ENCODE measurements at places on chromosomes 16 and 17.

- DNase-seq, result peak; percentile 20
Measured at GRCh38 chr16:21083729-21084268, 66.8 kb downstream of the DNAH3 start.

DNA sequence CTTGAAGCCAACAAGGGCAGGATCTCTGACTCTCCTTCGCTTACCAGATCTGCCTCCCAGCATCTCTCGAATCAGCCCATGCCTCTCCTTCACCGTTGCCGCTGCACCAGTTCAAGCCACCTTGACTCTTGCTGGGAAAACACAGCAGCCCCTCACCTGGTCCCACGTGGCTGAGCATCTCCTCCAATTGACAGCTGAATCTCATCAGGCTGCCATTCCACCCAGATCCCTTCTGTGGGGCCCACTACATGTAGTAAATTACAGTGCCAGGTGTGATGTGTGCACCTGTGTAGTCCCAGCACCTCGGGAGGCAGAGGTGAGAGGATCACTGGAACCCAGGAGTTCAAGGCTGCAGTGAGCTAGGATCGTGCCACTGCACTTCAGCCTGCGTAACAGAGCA lies 37.8 kb upstream of the C16orf78 start:
- no peak for DNase-seq

GRCh38 chr16:82328881-82329469 lies 159.0 kb upstream of the MPHOSPH6 start:
- DNase-seq, result peak; percentile 8

DNA sequence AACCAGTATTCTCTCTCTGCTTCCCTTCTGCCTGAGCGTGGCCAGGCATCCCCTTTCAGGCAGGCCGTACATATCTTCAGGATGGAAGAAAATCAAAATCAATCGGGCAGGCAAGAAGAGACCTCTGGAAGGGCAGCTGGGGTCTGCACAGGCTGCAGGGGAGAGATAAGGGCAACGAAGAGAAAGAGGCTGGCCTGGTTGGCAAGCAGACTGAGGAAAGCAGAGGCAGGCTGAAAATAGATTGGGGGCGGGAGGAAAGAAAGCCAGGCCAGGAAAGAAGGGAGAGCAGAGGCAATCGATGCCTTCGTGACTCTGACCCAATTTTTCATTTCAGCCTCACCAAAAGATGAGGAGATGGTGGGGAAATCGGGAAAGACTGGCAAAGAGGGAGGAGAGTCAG lies 18.1 kb downstream of the PIPOX start:
- no peak for DNase-seq

DNA sequence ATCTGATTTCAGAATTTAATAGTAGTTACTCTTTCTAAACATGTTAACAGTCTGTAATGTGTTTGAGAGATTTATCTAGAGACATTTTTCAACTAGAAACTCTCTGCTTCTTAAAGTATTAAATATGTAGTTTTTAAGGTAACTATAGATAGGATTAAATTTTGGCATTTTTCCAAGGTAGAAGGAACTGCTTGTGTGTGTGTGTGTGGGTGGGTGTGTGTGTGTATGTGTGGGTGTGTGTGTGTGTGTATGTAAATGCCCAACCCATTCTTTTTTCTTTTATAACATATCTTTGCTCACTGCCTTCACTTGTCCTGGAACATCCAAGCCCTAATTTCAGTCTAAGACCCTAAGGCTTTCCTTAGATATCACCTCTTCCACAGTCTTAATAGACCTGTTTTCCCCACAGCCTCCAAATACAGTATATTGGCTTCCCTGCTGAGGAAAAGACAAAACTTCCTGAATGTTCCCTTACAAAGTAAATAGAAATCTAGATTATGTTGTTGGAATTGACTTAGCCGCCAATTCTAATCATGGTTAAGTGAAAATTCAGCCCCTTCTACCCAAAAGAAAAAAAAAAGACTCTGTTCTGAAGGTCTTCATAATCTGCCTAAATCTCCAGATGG lies 33.5 kb downstream of the NUP93 start:
- DNase-seq, result no peak

DNA sequence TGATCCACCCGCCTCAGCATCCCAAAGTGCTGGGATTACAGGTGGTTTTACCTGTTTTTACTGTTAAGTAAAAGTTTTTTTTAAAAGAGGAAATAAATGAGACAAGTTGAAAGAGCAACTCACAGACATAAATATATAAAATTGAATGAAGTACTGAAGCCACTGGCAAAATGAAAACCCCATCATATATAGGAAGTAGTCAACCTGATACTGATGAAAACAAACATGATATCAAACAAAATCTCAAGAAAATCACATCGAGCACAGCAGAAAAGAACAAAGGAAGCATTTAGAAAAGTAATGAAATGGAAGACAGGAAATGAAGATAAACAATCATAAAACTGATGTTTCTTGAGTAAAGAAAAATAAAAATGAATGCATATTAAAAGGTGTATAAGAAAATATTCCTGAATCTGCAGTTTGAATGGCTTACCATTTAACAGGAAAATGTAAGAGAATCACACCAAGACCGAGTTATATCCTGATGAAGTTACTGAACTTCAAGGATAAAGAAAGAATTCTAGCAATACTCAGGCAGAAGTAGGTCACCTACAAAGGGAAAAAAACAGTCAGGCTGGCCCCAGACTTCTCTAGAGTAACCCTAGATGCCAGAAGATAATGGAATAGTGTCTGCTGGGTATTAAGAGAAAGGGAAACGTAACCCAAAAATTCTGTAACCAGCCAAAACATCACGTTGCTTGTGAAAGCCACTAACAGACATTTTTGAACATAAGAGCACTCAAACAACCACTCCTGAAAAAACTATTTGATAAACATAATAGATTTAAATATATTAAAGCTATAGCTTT lies 31.5 kb downstream of the UBE2G1 start:
- DNase-seq, result no peak

- DNase-seq, result no peak
Measured at GRCh38 chr17:75367312-75367711, 38.2 kb downstream of the GRB2 start.

DNA sequence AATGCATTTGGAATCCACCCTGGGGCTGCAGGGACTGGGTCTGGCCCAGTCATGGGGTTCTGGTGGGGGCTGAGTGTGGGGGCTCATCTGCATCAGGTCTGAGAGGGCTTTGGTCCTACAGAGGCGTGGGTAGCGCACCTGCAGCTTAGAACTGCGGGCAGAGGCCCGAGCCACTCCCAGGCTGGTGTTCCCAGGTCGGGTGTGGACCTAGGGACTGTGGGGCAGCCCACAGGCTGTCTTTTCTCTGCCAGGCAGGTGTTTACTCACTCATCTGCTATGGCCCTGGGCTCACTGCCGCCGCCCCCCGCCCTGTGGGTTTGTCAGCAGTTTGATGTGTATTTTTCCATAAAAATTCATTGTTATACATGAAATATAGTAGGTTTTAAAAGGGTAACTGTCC lies 27.0 kb upstream of the DOC2B start:
- no peak for DNase-seq

- no peak for DNase-seq
Measured at GRCh38 chr17:17778308-17779014, 58.3 kb downstream of the SREBF1 start.

DNA sequence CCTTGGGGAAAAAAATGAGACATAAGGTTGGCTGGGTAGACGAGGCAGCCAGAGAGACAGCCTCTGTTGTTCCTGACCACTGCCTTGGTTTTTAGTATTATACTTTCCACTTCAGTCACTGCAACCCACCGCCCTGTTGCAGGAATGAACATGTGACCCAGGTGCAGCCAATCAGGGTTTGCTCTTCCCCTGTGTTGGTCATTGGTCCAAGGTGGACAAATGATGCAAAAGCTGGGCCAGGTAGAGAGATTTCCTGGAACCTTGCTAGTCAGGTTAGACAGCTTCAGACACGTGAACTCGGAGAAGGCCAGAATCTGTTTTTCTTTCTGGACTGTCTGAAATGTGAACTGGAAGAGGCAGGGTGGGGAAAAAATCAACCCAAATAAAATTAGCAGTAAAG lies 452.4 kb upstream of the RBFOX1 start:
- no peak for DNase-seq

- DNase-seq, result no peak
Measured at GRCh38 chr16:50881331-50881830, 139.5 kb downstream of the CYLD start.

- DNase-seq, result no peak
Measured at GRCh38 chr17:6551356-6551755, 5.0 kb downstream of the PITPNM3 start.

GRCh38 chr17:35731239-35731916 lies at the start of gene RASL10B:
Gene RASL10B (plus strand): TSS chr17:35731639. CDS start chr17:35735185, 3,546 bp downstream.
- DNase-seq, result peak; percentile 64

DNA sequence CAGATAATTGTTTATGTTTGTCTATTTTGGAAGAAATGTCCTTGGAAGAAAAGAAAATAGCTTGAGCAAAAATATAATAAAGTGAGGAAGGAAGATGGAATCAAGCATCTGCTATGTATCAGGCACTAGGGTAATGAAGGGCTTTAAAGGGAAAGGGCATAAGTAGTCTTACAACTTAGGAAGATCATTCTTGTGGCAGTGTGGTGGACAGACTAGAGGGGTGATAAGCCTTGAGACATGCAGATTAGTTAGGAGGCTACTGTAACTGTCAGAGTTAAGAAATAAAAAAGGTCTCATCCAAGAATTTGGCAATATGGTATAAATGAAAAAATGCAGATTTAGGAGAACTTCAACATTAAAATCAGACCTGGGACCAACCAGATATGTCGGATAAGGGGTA lies 14.9 kb downstream of the FAM222B start:
- no peak for DNase-seq

- no peak for DNase-seq
Measured at GRCh38 chr16:68943961-68944360, 100.6 kb downstream of the TANGO6 start.

DNA sequence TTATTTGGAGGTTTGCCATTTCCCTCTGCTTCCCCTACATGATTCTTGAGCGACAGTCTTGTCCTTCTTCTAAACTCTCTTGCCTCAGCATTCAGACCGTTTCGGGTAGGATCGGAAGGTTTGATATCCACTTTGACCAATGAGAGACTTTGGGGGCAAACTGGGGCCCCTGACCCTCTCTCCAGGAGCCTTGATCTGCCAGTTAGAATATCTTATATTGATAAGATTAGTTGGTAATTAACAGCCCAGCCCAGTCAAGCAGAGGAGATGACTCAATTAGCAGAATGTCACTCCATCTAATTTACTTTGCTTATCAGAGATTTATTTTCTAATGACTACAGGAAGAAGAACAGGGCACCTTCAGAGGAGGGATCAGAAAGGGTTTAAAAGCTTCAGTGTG lies 532.8 kb downstream of the XYLT1 start:
- DNase-seq, result no peak

GRCh38 chr16:5461574-5461973 lies 364.0 kb upstream of the EEF2KMT start:
- no peak for DNase-seq

GRCh38 chr17:8300627-8301242 lies 5.5 kb upstream of the SLC25A35 start:
- peak; percentile 10 for DNase-seq

DNA sequence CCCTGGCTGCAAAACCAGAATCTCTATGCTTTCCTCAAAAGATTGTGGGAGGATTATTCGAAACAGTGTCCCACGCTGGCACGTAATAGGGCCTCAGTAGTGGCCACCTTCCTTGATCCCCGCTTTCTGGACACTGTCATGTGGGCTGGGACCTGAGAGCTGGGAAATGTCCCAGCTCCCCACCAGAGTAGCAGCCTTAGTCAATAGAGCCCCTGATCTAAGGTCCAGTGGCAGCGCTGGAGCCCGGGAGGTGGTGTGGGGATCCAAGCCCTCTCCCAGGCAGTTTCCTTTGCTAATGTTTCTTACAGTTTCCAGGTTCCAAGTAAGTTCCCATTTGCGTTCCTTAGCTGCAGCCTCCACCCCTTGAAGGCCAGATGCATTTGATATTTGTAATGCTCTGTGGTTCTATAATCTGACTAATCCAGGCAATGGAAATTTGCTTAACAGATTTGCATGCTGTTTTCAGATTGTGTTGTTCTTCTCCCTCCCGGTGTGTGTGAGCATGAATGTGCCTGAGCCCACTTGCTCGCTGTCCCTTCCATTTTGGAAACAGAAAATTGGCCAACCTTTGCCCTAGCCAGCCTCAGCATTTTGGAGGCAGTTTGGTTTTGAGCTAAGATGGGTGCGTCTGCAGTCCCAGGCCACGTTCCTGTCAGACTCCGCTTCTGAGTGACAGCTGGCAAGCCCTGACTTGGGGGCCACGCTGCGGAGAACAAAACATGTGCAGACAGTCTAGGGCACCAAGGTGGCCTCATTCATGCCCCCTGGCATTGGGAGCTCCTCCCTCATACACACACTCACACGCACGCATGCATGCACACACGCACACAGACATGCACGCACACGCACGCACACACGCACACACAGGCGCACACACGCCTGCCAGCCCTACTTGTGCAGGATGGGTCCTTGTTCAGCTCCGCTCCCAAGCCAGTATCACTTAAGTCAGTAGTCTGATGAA lies 69.4 kb downstream of the CCDC182 start:
- no peak for DNase-seq

DNA sequence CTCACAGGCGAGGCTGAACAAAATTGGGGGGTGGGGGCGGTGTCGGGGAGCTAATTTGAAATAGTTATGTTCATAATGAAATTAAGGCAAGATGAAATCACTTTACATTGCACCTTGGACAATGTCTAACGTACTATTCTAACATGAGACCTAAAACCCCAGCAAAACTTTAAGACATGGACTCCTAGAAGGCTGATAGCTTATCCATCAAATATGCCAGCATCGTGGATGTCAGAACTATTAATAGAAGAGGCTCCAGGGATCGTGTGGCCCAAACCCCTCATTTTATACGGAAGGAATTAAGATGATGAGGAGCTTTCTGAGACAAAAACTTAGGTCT lies 279.6 kb downstream of the SOX9 start:
- no peak for DNase-seq

DNA sequence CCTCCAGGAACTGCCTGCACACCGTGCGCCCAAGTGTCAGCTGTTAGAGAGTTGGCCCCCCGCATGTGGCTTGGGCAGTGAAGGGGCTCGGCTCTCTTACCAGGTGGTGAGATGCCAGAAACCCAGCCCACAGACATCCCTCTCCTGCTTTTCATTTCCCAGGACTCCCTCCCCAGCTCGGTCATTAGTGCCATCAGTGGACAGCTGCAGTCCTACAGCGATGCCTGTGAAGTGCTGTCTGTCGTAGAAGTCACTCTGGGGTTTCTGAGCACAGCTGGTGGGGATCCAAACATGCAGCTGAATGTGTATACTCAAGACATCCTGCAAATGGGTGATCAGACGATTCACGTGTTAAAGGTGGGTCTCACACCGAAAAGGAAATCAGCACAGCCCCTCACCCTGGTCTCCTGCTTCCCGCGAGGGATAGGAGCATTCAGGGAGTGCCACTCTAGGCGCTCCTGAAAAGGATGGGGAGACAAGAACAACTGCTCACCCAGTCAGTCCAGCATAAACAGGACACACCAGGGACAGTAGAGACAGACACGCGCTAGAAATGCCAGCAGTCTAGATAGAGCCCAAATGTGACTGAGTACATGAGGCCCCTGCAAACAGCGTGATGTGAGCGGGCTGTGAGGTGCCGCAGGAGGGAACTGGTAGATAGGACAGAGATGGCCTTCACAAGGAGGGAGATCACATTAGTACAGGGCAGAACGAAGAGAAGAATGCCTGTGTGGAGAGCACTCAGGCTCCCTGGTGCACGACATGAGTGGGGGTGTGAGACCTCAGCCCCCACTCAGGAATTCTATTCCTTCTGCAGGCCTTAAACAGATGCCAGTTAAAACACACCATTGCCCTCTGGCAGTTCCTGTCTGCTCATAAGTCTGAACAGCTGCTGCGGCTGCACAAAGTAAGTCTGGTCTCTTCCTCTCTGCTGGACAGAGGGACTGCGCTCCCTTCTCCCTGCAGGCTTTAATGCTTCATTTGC lies 25.7 kb upstream of the ENDOV start:
- DNase-seq, result no peak
